Suppressor macrophage treated with lipopolysaccharide for 4 hours (primary cell): ENCODE measurements at places on chromosomes 4 and X.

DNA sequence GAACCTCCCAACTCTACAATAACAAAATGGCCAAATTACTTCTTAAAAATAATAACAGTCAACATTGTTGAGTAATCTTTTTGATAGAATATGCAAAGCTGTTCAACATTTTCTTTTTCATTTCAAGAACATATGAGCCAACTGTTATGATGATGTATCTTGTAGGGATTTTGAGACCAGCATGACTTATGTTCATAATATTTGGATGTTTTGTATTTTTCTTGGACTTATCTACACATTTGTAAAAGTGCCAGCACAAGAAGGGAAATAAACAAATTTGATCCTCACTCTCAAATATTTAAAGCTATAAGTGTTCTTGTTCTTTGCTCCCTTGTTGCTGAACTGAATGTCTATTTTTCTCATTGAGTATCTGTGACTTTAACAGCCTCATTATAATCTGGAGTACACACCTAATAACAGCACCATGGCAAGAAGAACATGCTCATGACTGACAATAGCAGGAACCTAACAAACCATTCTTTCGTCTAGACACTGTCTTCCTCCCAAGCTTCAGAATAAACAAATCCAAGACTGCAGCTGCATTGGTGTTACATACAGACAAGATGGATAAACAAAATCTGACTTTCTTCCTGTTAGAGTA is 1049.7 kb downstream of the FAT4 start:
- no peak for DNase-seq

- DNase-seq = peak; percentile 77
Measured at GRCh38 chr4:73721435-73721834, 18.9 kb upstream of the CXCL8 start.

DNA sequence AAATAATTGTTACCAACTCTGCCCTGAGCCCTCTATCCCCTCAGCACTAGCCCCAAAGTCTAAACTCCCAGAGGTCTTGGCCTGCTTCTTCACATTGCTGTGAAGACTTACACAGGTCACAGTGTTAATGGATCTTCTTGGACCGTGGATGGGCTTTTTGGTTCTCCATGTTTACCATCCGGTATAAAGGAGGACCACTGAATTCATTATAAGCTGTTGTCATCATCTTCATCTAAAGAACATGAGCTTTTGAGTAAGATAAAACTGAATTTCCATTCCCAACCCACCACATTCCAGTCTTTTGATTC is 8.5 kb downstream of the NUDT11 start:
- DNase-seq = no peak

DNA sequence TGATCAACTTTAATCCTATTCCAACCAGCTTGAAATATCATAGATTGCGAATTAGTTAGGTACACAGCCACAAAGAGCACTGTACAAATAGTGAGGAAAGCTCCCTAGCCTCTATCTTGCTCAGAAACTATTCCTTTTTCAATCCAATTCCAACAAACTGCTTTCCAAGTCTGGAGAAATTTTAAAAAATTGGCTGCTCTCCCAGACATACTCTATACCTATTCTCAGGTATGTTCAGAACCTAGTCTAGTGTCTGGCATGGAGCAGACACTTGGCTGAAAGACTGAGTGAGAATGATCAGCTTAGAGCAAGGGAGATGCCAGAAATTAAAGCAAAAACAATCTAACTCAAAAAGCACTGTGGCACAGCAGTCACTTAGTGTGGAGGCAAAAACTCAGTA is 105.9 kb downstream of the SLC10A7 start:
- DNase-seq = no peak

DNA sequence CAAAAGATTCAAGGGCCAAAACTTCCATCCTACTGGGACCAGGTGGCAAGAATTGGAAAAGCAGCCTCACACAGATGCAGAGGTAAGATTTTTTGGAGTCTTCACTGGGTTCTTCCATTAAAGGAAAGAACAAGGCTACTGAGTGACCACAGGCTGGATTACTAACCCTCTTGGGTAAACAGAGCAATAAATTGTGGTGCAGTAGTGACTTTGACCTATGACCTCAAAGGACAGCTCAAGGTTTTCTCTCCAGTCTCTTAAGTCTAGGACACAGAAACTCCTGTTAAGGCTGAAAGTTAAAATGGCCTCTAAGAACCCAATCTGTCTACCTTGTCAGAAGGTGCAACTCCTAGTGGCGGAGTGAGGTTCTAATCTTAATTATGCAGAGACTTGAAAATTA is 464.9 kb downstream of the SMARCA1 start:
- DNase-seq = no peak

DNA sequence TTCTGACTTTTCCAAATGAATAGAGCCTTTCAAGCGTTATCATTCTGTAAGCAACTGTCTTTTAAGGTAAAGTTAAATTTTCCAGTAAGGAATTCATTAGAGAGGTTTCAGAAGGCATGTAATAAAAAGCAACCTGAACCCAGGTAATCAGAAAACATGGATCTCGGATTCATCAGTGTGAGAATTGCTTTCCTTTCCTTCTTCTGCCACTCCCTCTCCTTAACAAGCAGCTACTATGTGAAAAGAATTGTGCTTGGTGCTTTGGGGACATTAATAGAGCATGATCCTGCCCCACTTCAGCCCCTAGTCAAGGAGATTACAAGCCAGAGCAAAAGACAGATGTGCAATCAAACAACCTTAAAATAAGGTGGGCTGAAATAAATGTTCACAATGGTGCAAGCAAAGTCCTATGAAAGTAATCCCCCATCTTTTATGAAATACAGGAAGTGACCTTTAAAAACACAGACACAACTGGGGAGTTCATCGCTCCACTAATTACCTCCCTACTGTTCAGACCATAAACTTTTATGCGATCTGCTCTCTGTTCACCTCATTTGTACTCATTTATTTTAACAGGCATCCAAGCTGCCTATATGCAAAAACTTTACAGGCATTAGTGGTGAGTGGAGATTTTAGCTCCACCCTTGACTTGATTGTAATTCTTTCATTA is 122.9 kb upstream of the RASGEF1B start:
- DNase-seq = no peak

DNA sequence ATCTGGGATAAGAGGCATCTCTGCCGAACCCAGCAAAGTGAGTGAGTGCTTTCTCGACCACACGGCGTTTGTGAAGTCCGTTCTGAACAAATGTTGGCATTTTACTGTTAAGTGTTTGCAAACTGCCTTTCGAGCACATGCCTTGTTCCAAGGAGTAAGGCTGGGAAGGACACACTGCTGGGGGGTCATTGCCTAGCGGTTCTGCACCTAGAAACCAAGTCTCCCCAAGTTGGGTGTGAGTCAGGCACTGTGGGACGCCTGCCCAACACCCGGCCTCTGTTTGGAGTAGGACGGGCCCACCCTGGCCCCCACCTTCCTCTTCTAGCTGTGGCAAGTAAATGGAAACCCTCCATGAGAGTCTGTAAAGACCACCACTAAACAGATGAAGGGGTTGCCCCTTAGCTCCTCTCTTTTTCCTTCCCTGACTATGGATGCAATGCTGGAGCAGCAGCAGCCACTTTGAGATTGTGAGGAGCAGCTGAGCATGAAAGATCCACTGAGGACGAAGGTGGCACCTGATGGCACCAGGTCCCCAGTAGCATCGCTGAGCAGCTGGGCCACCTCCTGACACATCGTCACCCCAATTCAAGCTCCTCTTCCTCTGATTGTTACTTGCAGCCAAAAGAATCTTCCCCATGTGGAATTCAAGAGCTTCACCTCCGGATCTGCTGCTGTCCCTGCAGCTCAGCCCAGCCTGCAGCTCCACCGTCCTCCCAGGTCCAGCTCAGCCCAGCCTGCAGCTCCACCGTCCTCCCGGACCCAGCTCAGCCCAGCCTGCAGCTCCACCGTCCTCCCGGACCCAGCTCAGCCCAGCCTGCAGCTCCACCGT is 6.3 kb downstream of the CPLX1 start:
- no peak for DNase-seq

GRCh38 chrX:5632061-5632614 is 596.5 kb downstream of the NLGN4X start:
- DNase-seq = no peak

DNA sequence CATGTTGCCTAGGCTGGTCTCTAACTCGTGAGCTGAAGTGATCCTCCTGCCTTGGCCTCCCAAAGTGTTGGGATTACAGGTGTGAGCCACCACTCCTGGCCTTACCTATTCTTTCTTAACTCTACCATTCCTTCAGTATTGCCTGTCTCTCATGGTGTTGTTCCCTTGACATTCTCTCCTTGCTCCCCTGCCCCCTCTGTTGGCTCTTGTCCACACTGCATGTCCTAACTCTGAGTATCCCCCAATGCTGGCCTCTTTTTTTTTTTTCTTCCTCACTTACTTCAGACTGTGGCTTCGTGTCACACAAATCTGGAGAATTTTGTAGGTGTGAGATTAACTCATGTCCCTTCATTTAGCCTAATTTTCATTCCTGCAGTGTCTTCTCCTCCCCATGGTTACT is 22.9 kb upstream of the FRMPD4 start:
- DNase-seq = no peak

- DNase-seq = peak; percentile 15
Measured at GRCh38 chrX:357693-358471, 28.8 kb downstream of the PPP2R3B start.

DNA sequence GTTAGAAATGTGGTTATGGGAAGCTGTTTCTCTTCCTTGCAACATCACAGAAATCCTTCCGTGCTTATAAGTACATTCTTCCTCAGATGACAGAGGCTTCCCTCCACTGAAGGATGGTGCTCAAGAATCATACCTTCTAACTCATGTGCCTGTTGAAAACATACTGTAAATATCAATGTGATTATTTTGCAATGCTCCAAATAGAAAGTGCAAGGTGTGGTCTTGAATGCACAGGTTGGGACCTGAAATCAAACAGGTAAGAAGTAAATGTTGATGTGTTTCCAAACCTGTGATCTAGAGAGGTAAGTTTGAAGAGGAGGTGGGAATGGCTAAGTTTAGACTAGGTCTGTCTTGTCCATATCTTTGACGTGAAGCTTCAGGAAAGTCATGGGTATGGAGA is 87.7 kb downstream of the ZNF518B start:
- no peak for DNase-seq

GRCh38 chrX:16516232-16516876 is 133.6 kb upstream of the S100G start:
- DNase-seq = no peak

DNA sequence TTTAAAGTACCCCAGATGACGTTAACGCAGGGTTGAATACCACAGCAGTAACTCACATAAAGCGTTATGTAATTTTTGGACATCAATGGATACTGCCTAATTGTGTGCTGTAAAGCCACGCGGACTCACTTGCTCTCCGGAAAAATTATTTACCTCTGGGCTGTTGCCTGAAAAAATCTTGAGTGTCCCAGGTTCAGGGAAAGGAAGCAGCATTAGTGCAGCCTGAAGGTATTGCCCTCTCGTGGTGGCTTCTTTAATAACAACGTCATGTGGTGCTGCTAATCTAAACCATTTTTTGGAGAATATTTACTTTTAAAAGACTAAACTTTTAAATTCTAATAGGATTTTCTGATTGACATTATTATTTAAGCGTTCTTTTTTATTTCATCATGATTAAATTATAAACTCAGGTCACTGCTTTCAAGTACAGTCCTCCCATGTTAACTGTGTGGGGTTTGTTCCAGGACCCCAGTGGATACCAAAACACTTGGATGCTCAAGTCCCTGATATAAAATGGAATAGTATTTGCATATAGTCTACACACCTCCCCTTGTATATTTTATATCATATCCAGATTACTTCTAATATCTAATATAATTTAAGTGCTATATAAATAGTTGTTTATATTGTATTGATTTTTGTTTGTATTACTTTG is 384.8 kb downstream of the FAM133A start:
- peak; percentile 0 for DNase-seq

GRCh38 chr4:84579403-84579776 is 3.5 kb upstream of the CDS1 start:
- DNase-seq = no peak
